ENCODE measurements at places on chromosomes 3 and 15. TPM values are rescaled to one million over a fixed set of nuclear protein-coding genes. Genes with fewer than 3 reads are reported as not detected.

The C2CD4A gene
- 0.18 TPM for total RNA-seq

The ADIPOQ gene
- total RNA-seq: not detected

The PROK2 gene
- total RNA-seq: not detected

The HRG gene
- total RNA-seq: not detected

The UQCC5 gene
- total RNA-seq: 13.3 TPM

The LRTM1 gene
- not detected for total RNA-seq

The INAFM2 gene
- total RNA-seq: 17.7 TPM

The MFN1 gene
- total RNA-seq: 30.7 TPM
